ENCODE measurements at places on chromosomes 6 and 20. TPM values are rescaled to one million over a fixed set of nuclear protein-coding genes. Genes with fewer than 3 reads are reported as not detected.

SEL1L2 gene
- not detected for total RNA-seq

GRCh38 chr6:7747016-7747415 is 21.1 kb downstream of the BMP6 start:
- H3K4me3 ChIP-seq, result no peak overlapping the region
- peaks cover 47% of the 10 kb centered on the region for H3K27me3 ChIP-seq
- H3K36me3 ChIP-seq, result no peaks in the 10 kb centered on the region
- H3K4me1 ChIP-seq, result no peaks in the 10 kb centered on the region
- no peak overlapping the region for H3K27ac ChIP-seq

- H3K4me3 ChIP-seq, result no peak overlapping the region
- no peak for DNase-seq
- H3K27me3 ChIP-seq, result no peaks in the 10 kb centered on the region
- H3K36me3 ChIP-seq, result no peaks in the 10 kb centered on the region
These were observed 39.5 kb downstream of the ELOVL5 start for GRCh38 chr6:53309059-53309900.

- no peaks in the 10 kb centered on the region for H3K4me1 ChIP-seq
- H3K36me3 ChIP-seq, result no peaks in the 10 kb centered on the region
- no peak for DNase-seq
- no peak overlapping the region for H3K4me3 ChIP-seq
- H3K27me3 ChIP-seq, result peaks cover 19% of the 10 kb centered on the region
These were observed 27.7 kb upstream of the DUSP22 start for GRCh38 chr6:264626-265025.

DNA sequence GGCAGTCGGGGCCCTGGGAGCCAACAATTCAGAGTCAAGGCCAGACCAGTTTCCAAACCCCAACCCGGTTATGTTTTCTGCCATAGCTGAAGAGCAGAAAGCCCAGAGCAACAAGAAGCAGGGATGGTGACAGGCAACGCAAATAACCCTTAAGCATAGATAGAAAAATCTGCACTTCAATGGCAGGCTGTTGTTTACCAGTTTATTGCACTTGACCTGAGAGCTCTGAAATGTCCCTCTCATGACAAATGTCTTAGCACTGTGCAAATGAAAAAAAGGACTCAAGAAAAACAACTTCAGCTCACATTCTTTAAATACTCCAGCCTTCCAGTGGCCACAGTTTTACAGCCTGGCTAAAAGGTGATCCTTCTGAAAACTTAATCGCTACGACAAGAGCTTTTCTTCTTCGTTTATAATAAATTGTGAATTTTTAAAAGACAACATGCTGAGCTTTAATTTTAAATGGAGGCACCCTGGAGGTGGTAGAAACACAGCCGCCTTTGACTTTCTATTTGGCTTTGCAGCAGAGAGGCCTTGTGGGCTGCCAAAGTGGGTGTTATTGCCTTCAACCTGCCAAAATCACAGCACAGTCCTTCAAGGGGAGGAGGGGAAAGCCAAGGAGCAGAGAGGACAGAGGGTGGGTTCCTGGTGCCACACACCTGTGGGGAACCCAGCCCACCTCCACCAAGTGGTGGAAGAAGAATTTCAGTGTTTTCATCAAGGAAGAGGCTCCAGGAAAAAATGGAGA is 289.5 kb upstream of the CDYL start:
- H3K4me1 ChIP-seq, result peaks cover 2% of the 10 kb centered on the region
- no peak overlapping the region for H3K4me3 ChIP-seq
- H3K36me3 ChIP-seq, result no peaks in the 10 kb centered on the region
- no peak overlapping the region for H3K27ac ChIP-seq
- DNase-seq, result no peak

GRCh38 chr20:10978019-10978702 is 304.4 kb upstream of the JAG1 start:
- no peak overlapping the region for H3K27ac ChIP-seq
- no peak for DNase-seq
- no peaks in the 10 kb centered on the region for H3K27me3 ChIP-seq
- peaks cover 33% of the 10 kb centered on the region for H3K4me1 ChIP-seq

DNA sequence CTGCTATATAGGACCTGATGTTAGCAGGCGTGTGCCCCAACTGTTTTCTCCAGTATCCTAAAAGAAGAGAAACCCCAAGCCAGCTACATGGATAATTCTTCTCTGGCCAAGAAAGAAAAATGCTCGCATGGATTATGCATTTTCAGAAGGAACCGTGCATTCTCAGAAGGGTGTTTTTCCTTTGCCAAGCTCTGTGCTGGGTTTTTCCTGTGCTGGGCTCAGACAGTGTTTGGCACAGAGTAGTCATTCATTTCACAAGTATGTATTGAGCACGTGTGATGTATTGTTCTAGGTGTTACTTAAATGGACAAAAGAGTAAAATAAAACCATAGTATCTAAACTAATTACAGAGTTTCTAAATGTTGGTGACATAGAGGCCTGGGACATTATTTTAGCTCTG is 62.7 kb upstream of the ZNF133 start:
- no peak overlapping the region for H3K4me3 ChIP-seq
- H3K27ac ChIP-seq, result peak overlapping the region; percentile 61
- peaks cover 1% of the 10 kb centered on the region for H3K36me3 ChIP-seq
- peaks cover 32% of the 10 kb centered on the region for H3K4me1 ChIP-seq
- no peak for DNase-seq
- peaks cover 7% of the 10 kb centered on the region for H3K27me3 ChIP-seq
